ENCODE measurements at places on chromosomes 6 and 20. TPM values are rescaled to one million over a fixed set of nuclear protein-coding genes. Genes with fewer than 3 reads are reported as not detected.

Gene VSX1
- not detected for total RNA-seq

Gene GRM1
- total RNA-seq = 0.13 TPM

Gene RPP21
- 16.5 TPM for total RNA-seq

Gene CLVS2
- total RNA-seq = not detected

Gene CLPSL2
- total RNA-seq = not detected

Gene PRL
- not detected for total RNA-seq

Gene SLC52A3
- total RNA-seq = not detected

Gene C6orf141
- total RNA-seq = 0.25 TPM

Gene ALDH8A1
- 0.92 TPM for total RNA-seq

Gene SLC25A27
- 6.4 TPM for total RNA-seq

Gene KIF25
- total RNA-seq = not detected

Gene PCSK2
- total RNA-seq = not detected

Gene THBS2
- total RNA-seq = 1,212 TPM

Gene TRAPPC3L
- total RNA-seq = 0.13 TPM

Gene HLA-DPA1
- 2.8 TPM for total RNA-seq

Gene SMIM26
- total RNA-seq = 62.5 TPM

Gene LY6G5C
- total RNA-seq = 0.40 TPM

Gene CDSN
- total RNA-seq = not detected

Gene FILIP1
- 7.3 TPM for total RNA-seq

Gene BHLHE23
- not detected for total RNA-seq

Gene DYNLT2
- 1.1 TPM for total RNA-seq

Gene DDO
- total RNA-seq = 5.5 TPM

Gene PRDM1
- total RNA-seq = 0.40 TPM

Gene SOX18
- 0.56 TPM for total RNA-seq

Gene ZNF292
- total RNA-seq = 13.9 TPM

Gene VWA7
- total RNA-seq = 0.19 TPM

Gene TFAP2C
- total RNA-seq = not detected

Gene NR2E1
- total RNA-seq = not detected

Data from aortic smooth muscle cell (primary cell).